ENCODE measurements at places on chromosomes 7 and 10.

DNA sequence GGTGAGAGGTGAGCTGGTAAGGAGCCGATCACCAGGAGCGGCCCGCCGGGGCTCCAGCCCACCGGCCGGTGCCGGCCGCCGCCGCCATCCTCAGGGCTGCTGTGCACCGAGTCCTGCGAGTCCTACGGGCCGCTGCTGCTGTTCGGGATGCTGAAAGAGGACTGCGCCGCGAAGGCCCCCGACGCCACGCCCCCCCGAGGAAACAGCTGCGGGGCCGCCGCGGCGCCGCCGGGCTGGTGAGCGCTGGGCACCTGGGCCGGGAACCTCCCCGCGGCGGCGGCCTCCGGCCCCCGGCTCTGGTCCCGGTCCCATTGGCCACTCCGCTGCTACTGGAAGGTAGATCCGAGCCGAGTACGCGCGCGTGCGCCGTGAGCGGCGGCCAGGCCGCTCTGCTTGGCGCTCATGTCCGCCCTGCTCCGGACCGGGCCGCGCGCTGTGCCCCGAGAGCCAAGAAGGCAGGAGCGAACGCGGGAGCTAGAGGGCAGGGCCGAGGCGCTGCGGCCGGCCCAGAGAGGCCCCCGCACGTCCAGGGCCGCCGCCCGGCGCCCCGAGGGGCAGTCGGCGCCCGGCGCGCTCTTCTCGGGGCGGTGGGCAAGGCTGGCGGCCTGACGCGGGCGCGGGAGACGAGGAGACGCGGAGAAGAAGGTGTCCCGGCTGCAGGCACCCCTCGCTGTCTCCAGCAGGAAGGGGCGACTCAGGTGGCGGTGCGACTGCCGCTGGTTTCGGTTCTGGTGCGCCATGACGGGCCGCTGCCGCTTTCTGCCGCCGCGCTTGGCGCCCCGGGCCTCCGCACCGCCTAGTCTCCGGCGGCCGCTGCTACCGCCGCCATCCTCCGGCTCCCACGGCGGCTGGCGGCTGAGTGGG lies 121.3 kb upstream of the WIPF3 start:
- peak; percentile 91 for DNase-seq

DNA sequence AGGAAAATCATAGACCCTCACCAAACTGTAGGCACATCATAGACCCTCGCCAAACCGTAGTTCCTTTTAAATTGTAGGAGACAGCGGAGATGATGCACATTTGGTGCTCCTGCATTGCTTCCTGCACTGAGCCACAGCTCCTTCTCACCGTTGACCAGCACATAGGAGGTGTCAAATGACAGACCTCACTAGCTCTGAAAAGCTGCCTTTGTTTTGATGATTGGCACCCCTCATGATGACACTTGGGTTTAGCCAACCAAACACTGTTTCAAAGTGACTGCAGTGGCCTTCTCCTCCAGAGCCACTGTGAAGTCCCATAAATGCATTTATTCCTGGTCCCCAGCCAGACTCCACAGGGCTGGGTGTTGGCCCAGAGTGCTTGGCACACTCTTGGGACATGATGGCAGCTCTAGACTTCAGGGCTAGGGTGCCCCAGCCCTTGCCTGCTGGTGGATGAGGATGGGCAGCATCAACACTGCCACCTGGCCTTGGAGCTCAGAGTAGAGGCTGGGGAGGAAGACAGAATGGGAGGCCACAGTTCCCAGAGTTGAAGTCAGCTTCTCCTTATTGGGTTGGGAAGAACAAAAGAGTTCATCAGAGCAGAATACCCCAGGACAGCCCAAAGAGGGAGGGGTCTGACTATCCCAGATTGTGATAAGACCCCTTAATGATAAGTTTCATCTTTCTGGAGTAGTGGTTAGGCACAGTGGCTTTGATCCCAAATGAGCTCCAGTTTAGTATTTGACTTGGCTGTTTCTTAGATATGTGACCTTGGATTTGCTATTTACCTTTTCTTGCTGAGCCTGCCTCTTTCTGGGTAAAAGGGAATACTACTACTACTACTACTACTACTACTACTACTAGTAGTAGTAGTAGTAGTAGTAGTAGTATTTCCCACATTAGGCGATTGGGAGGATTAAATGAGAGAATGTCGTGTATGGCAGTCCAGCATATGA lies 75.3 kb downstream of the MTPN start:
- no peak for DNase-seq

- DNase-seq, result peak; percentile 41
Measured at GRCh38 chr7:128259131-128260061, 18.3 kb downstream of the LEP start.

GRCh38 chr7:19305698-19306097 lies 160.5 kb upstream of the FERD3L start:
- no peak for DNase-seq

DNA sequence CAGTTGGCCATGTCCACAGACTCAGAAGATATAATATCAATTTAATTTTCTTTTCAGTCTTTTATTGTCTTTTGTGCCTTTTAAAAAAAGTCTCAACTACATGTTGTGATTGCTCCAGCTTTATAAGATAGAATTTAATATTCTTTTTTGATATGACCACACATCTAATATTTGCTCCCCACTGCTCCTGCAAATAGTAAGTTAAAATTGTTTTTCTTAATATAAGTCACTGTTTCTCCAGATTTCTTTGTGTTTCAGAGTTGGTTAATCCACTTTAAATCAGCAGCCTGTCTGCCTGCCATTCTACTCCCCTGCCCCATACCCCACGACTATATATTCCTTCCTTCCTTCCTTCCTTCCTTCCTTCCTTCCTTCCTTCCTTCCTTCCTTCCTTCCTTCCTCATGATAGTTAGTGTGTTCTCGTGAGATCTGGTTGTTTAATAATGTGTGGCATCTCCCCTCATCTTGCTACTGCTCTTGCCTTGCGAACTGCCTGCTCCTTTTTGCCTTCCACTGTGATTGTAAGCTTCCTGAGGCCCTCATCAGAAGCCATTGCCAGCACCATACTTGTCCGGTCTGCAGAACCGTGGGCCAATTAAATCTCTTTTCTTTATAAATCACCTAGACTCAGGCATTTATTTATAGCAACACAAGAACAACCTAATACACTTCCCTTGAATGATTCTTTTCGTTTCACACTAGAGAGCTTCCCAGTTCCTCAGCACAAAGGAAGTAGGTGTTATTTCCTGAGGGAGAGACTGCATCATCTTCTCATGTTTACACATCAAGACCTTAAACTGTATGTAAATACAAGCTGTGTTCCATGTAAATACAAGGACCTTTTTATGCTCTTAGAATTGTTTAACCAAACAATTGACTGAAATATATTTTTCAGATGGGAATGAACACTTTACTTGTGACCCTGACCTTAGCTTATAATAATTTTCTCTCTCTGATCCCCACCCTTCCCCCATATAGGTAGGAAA lies 24.5 kb downstream of the TAS2R16 start:
- DNase-seq, result no peak

DNA sequence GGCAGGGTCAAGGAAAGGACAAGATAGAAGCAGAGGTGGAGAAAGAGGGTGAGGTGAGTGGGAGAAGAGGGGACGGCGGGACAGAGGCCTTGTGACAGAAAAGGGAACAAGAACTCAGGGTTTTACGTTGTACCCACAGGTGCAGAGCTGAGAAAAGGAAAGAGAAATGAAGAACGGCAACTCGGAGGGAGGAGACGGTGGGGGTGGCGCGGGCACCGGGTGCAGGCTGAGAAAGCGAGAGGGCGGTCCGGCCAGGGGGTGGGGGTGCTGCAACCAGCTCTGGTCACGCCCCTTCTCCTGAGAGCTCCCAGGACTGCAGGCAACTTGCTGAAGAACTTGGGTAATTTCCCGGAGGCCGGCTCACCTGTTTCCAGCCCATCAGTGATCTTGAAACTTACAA lies 65.3 kb downstream of the CARD11 start:
- DNase-seq, result peak; percentile 60

GRCh38 chr7:157516311-157516710 lies 179.5 kb downstream of the DNAJB6 start:
- no peak for DNase-seq

GRCh38 chr10:97690133-97690532 lies 3.1 kb upstream of the AVPI1 start:
- DNase-seq, result no peak

- no peak for DNase-seq
Measured at GRCh38 chr7:157483515-157483914, 146.7 kb downstream of the DNAJB6 start.

DNA sequence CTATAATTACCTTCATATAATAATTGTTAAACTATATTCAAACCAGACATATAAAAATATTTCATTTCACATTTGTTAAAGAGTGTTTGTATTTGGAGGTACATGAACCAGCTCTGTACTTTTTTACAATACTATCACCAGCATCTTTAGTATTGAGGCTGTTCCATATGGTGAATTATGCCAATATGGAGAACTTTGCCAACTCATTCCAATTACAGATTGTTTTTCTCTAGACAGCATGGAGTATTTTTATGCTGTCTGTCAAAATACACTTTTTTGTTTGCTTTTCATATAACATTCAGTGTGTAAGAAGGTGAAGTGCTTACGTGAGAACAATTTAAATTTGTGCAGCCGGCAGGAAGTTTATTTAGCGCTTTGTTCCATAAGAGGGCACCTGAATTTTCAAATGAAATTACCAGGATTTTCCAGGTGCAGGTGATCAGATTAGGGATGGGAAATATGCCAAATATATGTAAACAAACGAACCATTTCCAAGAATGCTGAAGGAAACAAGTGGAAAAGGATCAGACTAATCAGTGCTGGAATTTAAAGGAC lies 54.9 kb downstream of the SEMA3E start:
- DNase-seq, result no peak

GRCh38 chr7:37986908-37987330 lies 66.5 kb downstream of the EPDR1 start:
- no peak for DNase-seq

GRCh38 chr10:70648427-70648826 lies 23.9 kb upstream of the ADAMTS14 start:
- DNase-seq, result no peak

DNA sequence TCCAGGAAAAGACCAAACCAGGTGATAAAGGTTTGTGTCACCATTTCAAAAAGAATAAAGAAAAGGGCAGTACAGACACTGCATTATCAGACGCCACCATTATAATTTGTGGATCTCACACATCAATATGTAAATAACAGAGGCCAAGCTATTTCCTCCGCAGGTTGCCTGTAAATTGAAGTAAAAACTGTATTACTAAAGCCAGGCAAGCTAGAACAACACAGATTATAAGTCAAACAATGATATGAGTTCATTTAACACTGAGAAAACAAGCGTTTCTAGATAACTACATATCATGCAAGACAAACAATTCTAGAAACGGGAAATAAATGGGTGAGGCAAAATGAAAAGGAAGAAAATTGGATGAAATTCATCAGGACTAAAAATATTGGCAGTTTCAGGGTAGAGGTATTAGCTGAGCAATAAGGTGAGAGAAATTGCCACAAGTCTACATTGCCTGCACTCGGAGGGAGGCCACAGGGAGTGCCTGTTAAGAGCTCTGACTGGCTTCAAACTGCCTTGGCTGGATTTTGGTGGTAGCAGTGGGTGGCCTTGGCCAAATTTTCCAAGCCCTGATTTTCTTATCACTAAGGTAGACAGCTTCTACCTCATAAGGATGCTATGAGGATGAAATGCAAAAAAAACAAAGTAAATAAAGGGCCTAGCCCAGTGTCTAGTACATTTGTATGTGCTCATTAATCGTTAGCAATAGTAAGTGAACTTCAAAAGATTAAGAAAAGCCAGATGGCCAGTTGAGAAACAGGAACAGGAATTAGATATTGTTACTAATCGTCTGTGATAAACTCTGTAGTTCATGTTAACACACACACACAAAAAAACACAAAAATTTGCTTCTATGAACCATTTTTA lies 240.0 kb upstream of the NFE2L3 start:
- no peak for DNase-seq

- DNase-seq, result no peak
Measured at GRCh38 chr7:111667488-111667887, 105.2 kb upstream of the IMMP2L start.

GRCh38 chr10:48648172-48648942 lies 36.3 kb upstream of the WDFY4 start:
- no peak for DNase-seq

DNA sequence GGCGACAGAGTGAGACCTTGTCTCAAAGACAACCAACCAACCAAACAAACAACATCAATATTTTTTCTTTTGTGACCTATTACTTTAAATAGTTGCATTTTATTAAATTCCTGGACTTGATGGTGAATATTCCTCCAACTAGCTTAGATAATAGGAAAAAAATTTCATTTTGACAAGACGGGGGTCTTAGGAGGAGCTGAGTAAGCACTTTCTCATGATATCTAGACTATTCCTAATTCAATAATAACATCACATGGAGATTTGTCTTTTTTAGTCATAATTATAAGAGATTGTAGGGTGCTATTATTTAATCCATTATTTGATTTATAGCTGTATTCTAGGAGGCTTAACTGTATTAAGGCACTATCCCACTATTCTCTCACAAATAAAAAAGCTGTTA lies 702.5 kb downstream of the PHTF2 start:
- DNase-seq, result no peak

DNA sequence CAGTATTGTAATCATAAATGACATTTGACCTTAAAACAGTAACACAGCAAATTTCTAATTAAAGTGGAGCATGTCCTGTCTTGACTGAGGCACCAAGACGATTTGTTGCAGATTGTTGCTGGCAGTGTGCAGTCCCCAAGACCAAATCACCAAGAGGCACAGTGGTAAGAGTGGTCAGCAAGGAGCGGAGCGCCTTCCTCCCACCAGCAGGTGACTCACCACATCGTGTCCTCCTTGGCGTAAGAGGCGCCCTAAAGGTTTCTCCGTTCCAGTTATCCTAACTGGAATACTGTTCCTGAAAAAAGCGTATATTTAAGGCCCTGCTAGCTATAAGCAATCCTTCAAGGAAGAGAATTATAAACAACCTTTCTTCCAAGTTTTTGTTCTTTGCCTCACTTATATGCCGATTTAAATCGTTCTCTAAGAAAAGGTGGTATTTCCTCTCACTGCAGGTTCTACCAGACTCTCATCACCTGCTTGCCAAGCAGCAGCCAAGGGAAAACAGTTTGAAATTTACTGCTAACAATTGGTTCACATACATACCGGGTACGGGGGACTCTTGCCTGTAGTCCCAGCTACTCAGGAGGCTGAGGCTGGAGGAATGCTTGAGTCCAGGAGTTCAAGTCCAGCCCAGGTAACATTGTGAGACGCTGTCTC lies 10.7 kb upstream of the REPIN1 start:
- no peak for DNase-seq

DNA sequence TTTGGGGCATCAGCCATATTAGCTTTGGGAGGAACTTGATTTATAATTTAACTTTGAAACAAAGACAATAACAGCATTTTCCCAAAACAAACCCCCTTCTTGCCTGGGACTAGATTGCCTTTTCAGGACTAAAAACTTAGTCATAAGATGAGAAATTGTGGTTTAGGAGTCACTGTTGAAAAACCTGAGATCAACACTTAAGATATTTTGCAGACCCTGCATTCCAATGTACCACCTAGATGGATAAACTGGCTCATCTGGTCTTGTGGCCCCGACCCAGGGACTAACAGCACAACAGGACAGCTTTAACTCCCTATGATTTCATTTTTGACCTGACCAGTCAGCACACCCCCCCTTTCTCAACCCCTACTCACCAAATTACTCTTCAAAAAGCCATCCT lies 1165.4 kb downstream of the XPNPEP1 start:
- no peak for DNase-seq

GRCh38 chr7:137970253-137970975 lies 31.5 kb downstream of the CREB3L2 start:
- no peak for DNase-seq

- DNase-seq, result no peak
Measured at GRCh38 chr7:84021292-84021908, 173.2 kb downstream of the SEMA3A start.

GRCh38 chr7:27611059-27611458 lies 51.6 kb downstream of the HIBADH start:
- no peak for DNase-seq

GRCh38 chr10:2263561-2263960 lies 526.2 kb upstream of the ADARB2 start:
- DNase-seq, result no peak
